Muscle of leg (tissue), 16 donors: ENCODE measurements at places on chromosomes 12 and 14. TPM values are rescaled to one million over a fixed set of nuclear protein-coding genes. Genes with fewer than 3 reads are reported as not detected.
A peak's percentile ranks its signal among the peaks of the same experiment; 100 is the strongest.

The FGD6 gene
- 4.4 TPM for polyA plus RNA-seq

The DHH gene
- polyA plus RNA-seq: 1.9 TPM

GRCh38 chr12:67919406-67919805 is 69.8 kb upstream of the IFNG-AS1 start:
- no peak for DNase-seq

- peak; percentile 46 for DNase-seq
Measured at GRCh38 chr12:49098035-49098451, 3.4 kb upstream of the DHH start.

- peak; percentile 96 for DNase-seq
Measured at GRCh38 chr12:65891987-65892481, 67.8 kb downstream of the HMGA2 start.

- DNase-seq: no peak
Measured at GRCh38 chr14:85357120-85357519, 172.8 kb upstream of the FLRT2 start.

The BIN2 gene
- polyA plus RNA-seq: 2.5 TPM

The MRPL51 gene
- 160 TPM for polyA plus RNA-seq

- DNase-seq: peak; percentile 91
Measured at GRCh38 chr14:61269321-61270083, 11.6 kb downstream of the TMEM30B start.

The LAG3 gene
- polyA plus RNA-seq: 0.64 TPM

GRCh38 chr14:97120204-97120603 is 323.0 kb downstream of the VRK1 start:
- no peak for DNase-seq

GRCh38 chr12:51407604-51408003 is 16.4 kb upstream of the GALNT6 start:
- DNase-seq: no peak

DNA sequence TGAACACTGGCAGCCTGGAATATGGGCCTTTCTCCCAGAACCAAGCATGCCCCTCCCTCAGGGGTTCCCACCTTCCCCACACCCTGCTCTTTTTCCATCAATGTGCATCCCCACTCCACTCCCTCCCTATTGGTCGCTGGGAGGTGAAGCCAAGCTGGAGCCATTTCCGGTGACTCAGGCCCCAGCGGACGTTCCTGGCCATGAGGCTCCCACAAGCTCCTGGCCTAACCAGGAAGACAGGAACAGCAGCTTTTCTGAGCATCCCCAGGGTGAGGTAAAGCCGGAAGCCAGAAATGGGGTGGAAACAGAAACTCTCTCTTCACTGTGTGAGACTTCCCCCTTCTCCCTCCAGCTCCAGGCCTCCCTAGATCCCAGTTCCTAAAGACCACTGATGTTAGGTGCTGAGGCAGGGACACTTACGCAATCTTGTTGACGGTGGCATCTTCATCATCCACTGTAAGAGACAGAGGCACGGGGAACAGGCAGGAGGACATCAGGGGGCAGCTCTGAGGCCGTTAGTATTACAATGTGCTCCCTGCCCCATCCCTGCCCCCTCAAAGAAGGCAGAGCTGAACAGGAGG is 5.1 kb downstream of the LMBR1L start:
- peak; percentile 77 for DNase-seq

GRCh38 chr12:69343357-69343756 is 4.8 kb upstream of the LYZ start:
- no peak for DNase-seq

- DNase-seq: peak; percentile 60
Measured at GRCh38 chr14:75459099-75459741, 31.4 kb downstream of the JDP2 start.

- no peak for DNase-seq
Measured at GRCh38 chr14:41973178-41973577, 366.5 kb downstream of the LRFN5 start.

The DCN gene
- 1,115 TPM for polyA plus RNA-seq

DNA sequence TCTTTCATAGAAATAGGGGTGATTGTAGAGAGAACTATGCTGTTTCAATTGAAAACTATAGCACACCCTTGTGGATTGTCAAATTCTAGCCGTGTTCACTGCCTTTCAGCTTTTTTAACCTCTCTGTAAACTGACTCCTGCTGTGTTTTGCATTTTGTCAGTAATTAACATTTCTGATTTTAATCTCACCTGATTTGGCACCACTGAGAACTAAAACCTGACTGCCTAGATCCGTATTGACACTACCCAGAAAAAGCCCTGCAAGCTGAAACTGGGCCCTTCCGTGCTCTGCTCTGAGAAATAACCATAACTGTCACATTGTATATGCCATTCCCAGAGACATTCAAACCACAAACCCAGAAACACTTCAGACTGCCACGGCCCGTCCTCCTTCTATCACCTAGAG is 26.6 kb upstream of the ETV6 start:
- no peak for DNase-seq

- no peak for DNase-seq
Measured at GRCh38 chr14:74907744-74908143, 15.3 kb downstream of the RPS6KL1 start.

The NIN gene
- 37.1 TPM for polyA plus RNA-seq

- no peak for DNase-seq
Measured at GRCh38 chr14:37616853-37617252, 21.4 kb downstream of the TTC6 start.

The B4GALNT3 gene
- polyA plus RNA-seq: 11.5 TPM

The MRPL52 gene
- 64.9 TPM for polyA plus RNA-seq

- DNase-seq: peak; percentile 81
Measured at GRCh38 chr12:6961695-6962284, 8.7 kb downstream of the PHB2 start.

The RAPGEF3 gene
- 11.7 TPM for polyA plus RNA-seq

GRCh38 chr14:77240336-77240915 is 30.6 kb downstream of the NGB start:
- DNase-seq: no peak

DNA sequence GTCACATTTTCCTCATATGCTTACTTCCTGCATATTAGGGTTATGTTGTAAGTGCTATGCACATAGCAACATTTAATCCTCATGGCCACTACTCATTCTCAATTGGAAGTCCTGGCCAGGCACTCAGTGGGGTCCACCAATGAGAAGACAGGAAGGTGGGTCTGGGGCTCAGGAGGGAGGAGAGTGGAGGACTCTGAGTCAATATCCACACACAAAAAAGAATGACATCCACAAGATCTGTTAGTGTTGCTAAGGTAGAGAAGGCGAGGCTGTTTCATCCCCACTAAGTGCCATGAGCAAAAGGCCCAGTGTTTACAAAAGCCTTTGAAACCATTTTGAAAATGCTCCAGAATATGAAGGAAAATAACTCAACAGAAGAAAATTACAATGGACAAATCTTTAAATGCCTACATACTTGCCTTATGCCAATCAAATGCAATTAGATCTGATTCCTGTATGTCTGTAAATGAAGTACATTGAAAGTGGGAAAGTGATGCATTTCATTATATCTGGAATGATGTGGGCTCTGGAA is 53.9 kb downstream of the EID3 start:
- no peak for DNase-seq

DNA sequence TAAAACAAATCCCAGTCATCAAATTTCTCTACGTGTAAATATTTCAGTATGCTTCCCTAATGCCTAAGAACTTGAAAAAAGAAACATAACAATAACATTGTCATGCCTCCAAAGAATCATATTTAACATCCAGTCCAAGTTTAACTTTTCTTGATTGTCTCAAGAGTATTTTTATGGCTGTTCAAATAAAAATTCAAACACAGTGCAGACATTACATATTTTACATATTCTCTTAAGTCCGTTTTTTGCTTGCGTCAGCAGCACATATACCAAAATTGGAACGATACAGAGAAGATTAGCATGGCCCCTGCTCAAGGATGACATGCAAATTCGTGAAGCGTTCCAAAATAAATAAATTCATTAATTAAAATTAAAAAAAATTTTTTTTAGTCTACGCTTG is 23.3 kb upstream of the EEA1 start:
- peak; percentile 78 for DNase-seq
